ENCODE measurements at places on chromosomes 1 and 21.

- DNase-seq: no peak
These were observed 37.9 kb upstream of the EDEM3 start for GRCh38 chr1:184792450-184792969.

DNA sequence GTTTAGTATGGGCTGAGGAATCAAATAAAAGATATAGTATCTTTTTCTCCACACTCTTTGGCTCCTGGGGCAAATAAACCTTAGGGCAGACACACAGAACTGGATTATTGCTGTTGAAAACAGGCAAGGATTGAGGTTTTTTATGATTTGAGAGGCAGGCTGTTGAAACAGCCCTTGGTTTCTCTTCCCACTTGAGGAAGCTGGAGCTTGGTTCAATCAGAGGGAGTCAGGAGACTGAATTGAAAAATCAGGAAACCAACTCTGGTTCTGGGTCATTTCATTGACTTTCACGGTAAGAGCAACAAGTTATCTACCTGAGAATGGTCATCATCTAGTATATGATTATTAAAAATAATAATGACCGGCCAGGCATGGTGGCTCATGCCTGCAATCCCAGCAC, 108.4 kb downstream of the CNIH3 start:
- DNase-seq: no peak

GRCh38 chr1:206805357-206805756, 33.1 kb upstream of the IL10 start:
- DNase-seq: no peak

DNA sequence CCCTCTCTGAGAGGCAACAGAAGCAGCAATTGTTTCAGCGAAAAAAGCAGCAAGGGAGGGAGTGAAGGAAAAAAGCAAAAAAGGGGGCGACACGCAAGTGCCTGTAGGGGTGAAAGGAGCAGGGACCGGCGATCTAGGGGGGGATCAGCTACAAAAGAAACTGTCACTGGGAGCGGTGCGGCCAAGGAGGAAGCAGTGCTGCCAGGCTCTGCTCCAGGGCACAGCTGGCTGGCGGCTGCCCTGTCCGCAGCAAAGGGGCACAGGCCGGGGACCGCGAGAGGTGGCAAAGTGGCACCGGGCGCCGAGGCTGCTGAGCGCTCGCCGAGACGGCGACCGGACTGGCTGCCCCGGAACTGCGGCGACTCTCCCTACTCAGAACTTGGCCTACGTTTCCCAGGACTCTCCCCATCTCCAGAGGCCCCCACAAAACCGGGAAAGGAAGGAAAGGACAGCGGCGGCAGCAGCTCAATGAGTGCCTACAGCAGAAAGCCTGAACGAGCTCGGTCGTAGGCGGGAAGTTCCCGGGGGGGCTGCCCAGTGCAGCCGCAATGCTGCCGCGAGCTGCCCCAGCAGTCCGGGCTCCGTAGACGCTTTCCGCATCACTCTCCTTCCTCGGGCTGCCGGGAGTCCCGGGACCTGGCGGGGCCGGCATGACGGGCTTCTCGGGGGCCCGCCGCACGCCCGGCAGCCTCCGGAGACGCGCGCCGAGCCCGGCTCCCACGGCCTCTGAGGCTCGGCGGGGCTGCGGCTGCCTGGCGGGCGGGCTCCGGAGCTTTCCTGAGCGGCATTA, 1.0 kb upstream of the CDKN2C start:
- DNase-seq: no peak

DNA sequence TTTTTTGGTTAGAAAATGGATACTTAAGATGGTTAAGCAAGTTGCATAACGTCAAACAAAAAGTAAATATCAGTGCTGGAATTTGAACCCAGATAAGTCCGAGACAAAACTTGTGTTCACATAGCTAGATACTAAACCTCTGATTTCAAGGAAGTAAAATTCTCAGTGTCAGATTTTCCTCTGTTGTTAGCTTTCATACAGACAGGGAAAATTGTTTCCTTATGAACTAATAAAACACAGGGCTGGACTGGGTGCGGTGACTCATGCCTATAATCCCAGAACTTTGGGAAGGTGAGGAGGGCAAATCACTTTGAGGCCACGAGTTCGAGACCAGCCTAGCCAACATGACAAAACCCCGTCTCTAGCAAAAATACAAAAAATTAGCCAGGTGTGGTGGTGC, 51.3 kb downstream of the PCNX2 start:
- no peak for DNase-seq

DNA sequence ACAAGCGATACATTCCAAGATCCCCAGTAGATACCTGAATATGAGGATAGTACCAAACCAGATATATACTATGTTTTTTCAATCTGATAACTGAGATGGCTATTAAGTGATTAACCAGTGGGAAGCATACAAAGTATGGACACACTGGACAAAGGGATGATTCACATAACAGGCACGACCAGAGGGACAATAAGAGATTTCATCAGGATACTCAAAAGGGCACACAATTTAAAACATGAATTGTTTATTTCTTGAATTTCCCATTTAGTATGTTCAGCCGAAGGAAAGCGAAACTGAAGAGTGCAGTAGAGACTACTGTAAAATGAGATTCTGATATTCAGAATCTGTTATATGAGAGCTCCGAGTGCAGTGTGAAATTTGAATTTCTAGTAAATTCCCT, 10.6 kb downstream of the ZZZ3 start:
- DNase-seq: no peak

GRCh38 chr1:234091876-234092275, 187.4 kb downstream of the SLC35F3 start:
- no peak for DNase-seq

DNA sequence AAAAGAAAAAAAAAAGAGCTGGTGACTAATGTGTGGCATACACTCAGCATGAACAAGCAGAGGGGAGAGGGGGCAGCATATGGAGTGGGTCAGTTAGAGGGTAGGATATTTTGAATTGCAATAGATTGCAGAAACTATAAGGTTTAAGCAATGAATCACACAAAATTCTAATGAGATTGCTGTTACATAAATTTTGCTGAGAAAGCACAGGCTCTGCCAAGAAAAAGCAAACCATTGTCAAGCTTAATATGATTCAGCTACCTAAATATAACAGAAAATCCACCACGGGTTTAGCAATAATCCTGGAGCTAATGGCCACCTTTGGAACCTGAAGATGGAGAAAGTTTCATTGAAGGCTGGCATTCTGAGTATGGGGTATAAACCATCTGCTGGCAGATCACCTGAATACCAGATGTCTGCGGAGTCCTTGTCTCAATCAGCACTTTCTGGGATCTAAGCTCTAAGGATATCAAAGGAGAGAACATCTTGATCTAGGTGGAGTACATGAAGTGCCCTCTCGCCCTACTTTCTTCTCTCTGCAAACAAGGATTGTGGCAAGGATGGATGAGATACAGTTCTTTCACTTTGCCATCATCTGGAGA, 30.3 kb upstream of the ANGPTL7 start:
- no peak for DNase-seq

DNA sequence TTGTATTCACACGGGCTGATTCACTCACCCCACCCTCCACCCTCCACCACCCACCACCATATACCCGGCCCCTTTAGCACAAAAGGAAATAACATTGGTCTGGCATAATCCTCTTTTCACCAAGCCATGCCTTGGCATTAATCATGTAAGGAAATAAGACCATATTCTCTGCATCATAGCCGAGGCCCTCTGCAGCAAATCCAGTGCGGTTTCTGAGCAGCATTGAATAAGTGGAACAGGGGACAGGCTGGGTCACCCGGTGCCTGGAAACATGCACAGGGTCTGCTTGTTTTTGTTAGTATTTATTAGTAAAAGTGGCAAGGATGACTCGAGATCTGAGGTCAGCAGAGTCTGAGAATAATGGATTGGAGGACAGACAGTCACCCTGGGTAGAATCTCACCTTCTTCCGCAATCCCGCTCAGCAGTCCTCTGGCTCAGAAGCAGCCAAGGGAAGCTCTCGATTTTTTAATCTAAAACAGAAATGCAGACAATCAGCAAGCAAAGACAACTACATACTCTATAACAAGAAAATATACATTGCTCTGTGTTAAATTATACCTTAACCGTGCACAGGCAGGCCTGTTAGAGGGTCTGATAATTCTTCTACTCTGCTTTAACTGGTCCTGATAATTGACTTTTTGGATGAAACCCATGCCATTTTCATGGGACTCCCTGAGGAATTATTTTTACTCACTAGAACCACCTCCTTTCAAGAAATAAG, 52.4 kb upstream of the CDC42BPA start:
- no peak for DNase-seq

- DNase-seq: no peak
These were observed 4.1 kb upstream of the EVA1B start for GRCh38 chr1:36327421-36328087.

DNA sequence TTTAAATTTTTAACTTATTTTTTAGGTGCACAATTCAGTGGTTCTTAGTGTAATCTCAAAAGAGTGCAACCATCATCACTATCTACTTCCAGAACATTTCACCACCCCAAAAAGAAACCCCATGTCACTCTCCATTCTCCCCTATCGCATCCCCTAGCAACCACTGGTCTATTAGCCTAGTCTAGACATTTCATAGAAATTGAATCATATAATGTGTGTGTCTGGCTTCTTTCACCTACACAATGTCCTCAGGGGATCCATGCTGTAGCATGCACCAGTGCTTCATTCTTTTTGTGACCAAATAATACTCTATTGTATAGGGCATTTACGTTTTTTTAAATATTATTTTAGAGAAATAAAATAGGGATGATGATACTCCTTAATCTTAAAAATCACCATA, 64.7 kb downstream of the JAK1 start:
- DNase-seq: no peak

GRCh38 chr1:7628273-7628672, 142.8 kb upstream of the VAMP3 start:
- DNase-seq: no peak

DNA sequence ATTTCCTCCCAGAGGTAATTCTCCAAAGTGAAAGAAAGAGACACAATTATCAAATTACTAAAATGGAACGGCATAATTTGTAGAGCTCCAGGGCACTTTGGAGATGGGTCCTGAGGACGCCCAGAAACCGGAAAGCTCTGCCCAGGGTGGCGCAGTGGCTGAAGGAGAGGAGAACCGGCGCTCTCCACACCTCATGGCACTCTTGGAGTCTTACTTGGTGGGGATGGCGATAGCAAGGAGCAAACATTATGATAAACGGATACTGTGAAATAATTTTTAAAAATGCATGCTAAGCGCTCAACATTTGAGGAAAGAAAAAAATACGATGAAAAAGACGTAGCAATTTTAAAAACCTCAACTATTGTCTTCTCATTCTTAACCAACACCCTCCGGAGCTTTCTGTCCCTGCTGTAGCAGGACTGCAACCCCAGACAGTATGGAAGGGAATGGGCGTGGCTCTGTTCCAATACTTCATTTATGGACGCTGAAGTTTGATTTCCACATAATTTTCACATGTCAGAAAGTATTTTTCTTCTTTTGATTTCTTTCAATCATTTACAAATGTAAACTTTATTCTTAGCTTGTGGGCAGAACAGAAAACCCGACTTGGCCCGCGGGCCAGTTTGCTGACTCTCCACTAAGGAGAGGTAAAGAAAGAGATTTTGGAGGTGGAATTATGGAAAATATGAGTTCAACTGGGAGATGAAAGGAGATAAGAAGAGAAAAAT, 1.1 kb downstream of the S100A11 start:
- peak; percentile 73 for DNase-seq

- no peak for DNase-seq
These were observed 170.8 kb downstream of the ATG4C start for GRCh38 chr1:62954758-62955157.

- no peak for DNase-seq
These were observed 58.3 kb downstream of the AKT3 start for GRCh38 chr1:243791586-243792267.

GRCh38 chr1:45001011-45001481, 10.1 kb downstream of the HECTD3 start:
- no peak for DNase-seq

DNA sequence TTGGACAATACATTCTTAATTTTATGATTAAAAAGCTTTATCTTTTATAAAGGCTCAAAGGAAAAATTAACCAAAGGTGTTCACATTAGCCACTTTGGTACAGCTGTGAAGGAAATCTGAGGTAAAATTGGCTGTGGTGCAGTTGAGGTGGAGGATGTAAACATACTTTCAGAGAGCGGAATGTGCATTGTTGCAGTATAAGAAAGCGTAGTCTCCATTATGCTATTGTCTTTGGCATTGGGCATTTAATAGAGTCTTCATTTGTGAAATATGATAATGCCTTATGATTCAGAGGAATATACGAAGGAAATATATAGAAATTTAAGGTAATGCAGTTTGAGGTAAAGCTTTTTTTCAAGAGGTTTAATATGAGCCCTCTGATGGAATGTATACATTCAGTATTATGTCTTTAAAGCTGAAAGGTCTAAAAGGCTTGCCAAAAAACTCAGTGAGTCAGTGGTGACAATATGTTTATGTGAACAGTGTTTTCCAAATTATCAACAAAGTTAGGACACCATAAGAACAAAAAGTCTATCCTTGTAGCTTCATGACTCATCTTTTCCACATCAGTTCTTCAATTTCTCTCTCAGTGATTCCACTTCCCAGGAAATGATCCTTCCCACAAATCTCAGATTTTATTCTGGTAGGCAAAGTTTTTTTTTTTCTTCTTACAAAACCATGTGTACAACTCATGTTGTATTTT, 26.9 kb upstream of the DDR2 start:
- DNase-seq: no peak

- DNase-seq: peak; percentile 60
These were observed 79.0 kb downstream of the RAVER2 start for GRCh38 chr1:64823691-64824476.

DNA sequence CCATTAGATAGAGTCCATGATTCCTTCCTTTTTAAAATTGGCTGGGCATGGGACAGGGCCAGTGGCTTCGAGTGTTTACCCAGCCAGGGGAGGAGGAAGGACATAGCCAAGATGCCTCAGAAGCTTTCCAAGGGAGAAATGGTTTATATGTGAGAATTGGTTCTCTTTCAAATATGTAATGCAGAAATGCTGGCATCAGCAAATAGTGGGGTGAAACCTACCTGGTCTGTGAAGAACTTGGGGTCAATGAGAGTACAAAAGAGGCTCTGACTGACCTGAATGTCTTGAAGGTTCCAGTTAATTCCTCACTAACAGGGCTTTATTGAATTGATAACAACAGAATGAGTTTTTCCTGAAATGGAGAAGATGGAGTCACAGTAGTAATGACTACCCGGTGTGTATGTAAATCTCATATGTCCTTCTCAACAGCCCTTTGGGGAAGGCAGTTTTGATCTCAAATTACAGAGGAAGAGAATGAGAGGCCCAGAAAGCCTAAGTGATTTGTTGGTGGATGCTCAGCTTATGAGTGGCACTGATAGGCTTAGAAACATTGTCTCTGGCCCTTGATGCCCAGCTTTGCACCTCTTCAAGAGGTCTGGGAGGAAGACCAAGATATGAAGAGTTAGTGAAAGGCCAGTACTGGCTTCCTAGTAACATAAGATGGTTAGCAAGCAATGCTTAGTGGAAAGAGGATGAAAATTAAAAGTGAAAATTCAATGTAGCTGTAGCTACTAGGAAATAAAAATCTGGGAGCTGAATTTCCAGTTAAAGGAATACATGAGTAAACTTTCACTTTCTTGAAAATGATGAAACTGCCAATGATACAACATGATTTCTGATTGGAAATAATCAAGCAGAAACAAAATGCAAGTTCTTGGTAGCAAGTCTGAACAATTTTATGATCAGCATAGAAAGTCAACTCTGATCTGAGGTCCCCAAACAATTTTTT, 2.7 kb downstream of the ATF3 start:
- DNase-seq: no peak

Data from NCI-H1436 (cell line).